ENCODE measurements at places on chromosomes 6 and 20.

- DNase-seq: no peak
Observed at GRCh38 chr6:31204751-31205145, 34.3 kb upstream of the POU5F1 start.

DNA sequence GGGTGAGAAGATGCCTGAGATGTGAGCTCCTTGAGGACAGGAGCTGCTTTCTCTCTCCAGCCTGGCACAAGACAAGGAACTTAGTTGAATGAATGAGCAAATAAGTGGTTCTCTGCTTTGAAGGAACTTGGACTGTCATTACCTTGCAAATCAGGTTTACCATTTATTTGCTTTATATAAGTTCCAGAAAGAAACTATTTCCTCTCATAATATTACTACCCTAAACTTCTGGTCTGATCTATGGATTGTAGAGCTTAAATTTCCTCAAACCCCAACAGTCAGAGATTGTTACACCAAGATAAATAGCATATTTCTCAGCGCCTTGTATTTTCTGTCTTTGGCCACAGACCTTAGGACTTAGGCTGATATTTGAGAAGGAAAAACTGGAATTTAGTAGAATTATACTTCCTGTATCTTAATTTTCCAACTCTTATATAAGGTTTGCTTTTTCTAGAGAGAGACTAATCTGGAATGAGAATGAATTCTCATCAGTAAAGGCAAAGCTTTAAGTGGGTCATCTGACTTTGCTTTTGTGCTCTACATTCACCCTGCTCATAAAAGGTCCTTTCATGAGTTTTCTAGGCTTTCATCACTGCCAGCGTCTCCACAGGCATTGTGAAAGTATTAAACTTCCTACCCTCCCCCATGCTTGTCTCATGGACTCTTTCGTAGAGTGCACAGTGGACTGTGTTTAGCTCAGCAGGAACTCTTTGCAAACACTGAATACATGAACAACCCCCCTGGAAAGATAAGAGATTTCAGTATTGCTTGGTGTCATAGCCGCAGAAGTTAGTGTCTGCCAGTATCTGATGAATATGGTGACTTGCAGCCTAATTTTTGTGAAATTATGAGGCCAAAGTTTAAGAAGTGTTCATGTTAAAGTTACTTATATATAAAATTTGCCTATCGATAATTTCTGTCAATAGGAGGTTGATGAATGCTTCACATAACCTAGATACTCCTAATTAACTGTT, 74.0 kb downstream of the PTPRA start:
- DNase-seq: no peak

GRCh38 chr6:108464418-108465097, 96.2 kb upstream of the FOXO3 start:
- no peak for DNase-seq

GRCh38 chr6:112204350-112204706, 50.0 kb downstream of the LAMA4 start:
- DNase-seq: no peak

- no peak for DNase-seq
Observed at GRCh38 chr6:125083684-125083990, 69.9 kb upstream of the TPD52L1 start.

DNA sequence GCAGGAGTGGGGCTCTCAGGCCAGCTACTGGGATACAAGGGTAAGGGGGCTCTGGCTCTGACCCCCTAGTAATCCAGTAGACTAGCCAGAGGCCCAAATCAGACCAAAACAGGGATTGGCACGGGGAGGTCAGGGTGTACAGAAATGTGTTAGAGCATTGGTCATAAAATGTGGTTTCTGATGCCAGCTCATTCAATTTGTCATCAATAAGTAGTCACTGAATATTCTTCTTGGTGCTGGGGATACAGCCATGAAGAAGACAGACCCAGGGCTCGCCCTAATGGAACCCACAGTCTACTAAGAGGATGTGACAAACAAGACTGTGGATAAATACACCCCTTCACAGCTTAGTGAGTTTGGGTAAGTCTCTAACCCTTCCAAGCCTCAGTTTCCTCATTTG, 11.1 kb downstream of the MAP1LC3A start:
- DNase-seq: no peak

DNA sequence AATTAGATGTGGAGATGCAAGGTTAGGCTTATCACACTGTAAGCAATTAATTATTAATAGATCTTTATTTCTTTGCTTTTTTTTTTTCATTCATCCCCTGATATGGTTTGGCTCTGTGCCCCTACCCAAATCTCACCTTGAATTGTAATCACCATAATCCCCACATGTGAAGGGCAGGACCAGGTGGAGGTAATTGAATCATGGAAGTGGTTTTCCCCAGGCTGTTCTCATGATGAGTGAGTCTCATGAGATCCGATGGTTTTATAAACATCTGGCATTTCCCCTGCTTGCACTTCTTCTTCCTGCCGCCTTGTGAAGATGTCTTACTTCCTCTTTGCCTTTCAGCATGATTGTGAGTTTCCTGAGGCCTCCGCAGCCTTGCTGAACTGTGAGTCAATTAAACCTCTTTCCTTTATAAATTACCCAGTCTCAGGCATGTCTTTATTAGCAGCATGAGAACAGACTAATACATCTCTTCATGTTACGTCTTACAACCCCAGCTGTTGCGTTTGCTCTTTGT, 333.8 kb downstream of the CDH26 start:
- no peak for DNase-seq

DNA sequence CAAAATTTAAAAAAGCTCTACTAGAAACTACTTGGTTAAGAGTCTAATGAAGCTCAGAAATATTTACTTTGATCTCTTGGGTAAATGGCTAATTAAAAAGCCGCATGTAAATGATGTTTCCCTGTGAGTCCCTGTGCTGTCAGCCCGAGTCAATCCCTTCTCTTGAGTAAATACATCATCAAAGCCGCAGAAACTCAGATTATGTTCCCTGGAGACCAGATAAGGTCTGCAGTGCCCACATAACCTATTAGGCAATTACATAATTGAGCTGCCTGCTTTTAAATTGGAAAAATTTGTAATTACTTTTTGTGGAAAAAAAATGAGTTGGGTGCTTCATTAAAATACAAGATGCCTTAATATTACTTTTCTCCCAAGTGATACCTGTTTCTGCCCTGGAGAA, 83.1 kb downstream of the KIZ start:
- no peak for DNase-seq

- no peak for DNase-seq
Observed at GRCh38 chr6:107956181-107956580, 1.8 kb downstream of the SEC63 start.

DNA sequence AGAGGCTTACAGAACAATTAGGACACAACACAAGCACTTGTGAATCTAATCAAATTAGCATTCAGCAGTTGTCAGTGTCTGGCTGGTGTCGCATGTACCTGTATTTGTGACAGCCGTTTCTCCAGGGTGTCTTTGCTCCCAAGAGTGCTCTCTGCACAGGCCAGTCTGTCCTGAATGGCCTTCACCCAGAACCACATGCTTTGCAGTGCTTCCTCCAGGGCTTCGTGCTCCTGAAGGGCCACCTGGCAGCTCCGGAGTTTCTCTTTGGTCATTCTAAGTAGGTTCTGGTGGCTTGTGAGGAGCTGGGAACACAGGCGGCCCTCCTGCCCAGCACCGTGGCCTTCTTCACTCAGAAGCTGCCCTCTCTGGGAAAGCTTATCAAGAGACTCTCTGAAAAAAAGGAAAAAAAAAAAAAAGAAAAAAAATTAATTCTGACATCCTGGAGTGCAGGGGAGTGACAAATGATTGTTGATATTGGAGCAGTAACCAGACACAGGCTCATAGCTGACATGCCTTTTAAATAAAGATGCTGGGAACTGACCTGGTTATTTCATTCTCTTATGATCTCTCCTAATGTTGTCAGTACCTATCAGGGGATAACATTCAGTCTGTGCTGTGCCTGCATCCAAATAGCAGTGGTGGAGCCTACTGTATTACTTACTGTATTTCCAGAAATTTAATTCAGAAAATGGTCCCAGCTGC, 245.8 kb downstream of the SYNE1 start:
- no peak for DNase-seq

DNA sequence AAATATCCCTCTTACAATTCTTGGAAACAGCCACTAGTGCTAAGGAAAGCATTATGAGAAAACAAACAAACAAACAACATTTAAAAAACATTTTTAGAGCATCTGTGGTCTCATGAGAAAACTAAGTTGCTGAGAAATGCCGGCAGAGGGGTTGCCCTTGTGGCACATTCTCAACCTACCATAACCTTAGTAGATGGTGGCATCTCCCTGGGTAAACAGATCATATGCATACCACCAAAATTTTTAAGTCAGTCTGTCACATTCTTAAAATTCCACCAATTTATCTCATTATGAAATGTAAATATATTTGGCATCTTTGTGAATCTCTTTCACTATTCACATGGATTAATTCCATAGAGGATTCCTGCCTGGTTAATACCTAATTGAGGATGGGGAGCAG, 575.7 kb upstream of the MARCKS start:
- no peak for DNase-seq

- no peak for DNase-seq
Observed at GRCh38 chr6:34524971-34525370, 31.2 kb downstream of the SPDEF start.

- DNase-seq: no peak
Observed at GRCh38 chr20:46965477-46965876, 70.8 kb downstream of the EYA2 start.

- no peak for DNase-seq
Observed at GRCh38 chr20:62339647-62340062, 27.5 kb downstream of the LAMA5 start.

GRCh38 chr6:121641158-121641557, 205.7 kb downstream of the GJA1 start:
- no peak for DNase-seq

DNA sequence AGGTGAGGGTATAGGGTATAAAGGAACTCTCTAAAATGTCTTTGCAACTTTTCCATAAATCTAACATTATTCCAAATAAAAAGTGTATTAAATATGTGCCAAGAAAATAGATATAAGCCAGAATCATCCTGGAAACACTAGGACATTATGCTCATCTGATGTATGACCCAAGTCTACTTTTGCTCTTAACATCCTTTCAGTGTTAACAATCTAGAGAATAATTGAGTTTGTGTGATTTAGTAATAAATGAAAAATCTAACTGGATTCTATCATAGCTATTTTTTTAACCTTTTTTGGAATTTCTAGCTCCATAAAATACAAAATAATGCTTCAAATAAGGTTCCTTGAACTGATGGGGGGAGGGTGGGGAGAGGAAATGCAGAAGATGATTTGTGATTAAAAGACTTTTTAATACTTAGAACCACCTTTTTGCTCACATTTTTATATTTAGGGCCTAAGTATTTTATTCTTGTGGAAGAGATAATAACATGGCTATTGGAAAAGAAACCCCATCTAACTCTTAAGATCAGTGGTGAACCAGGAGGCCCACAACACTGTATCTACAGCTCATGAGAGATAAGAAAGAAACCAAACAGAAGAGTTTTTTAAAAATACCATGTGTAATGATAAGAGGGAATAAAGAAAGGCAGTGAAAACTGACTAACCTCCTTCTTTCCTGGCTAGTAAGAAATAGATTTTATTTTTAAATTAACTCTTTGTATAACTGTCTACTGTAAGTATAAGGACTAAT, 68.5 kb downstream of the PDSS2 start:
- no peak for DNase-seq

DNA sequence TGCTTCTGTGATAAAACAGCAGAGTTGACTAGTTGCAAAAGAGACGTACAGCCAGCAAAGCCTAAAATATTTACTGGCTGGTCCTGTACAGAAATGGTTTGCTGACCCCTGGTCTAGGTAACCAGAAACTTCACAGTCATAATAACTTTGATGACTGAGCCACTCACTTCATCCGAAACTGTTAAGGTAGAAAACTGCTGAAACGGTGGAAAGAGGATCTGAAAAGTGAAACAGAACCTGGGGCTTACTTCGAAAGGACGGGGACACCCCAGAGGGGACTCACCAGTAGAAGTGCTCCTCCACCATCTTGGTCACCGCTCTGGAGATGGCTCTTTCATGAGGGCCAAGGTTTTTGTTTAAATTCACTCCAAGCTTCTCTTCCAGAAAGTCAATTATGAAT, 16.4 kb downstream of the FAXC start:
- no peak for DNase-seq

GRCh38 chr6:491233-491632, 99.7 kb downstream of the IRF4 start:
- no peak for DNase-seq

DNA sequence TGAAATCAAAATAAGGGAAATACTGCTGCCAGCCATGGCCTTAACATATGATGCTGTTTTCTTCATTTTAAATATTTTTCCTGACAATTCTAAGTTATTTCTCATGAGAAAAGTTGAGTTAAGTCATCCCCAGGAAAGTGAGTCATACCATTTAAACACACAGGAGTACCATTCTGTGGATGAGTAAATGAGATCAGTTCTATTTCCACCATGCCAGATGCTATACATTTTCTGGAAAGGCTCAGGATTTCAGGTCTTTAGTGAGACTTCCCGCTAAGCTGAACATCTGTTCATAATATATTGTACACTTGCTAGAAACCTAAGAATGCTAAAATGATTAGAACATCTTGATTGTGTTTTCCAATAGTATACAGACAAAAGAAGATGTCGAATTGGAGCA, 256.2 kb upstream of the MANEA start:
- no peak for DNase-seq

- DNase-seq: no peak
Observed at GRCh38 chr20:55755861-55756260, 249.5 kb downstream of the CBLN4 start.

GRCh38 chr6:75285283-75285639, 669 bp upstream of the TMEM30A start:
- no peak for DNase-seq

- DNase-seq: no peak
Observed at GRCh38 chr20:8796088-8796660, 272.7 kb upstream of the PLCB4 start.

GRCh38 chr6:67792996-67793395, 842.1 kb upstream of the ADGRB3 start:
- no peak for DNase-seq

All from stimulated activated CD4-positive, alpha-beta T cell treated with anti-CD3 and anti-CD28 coated beads, TNF-alpha, amount 100 ng/mL, for 4 hours (primary cell).